ENCODE measurements at places on chromosomes 4 and X. TPM values are rescaled to one million over a fixed set of nuclear protein-coding genes. Genes with fewer than 3 reads are reported as not detected.

The GALNTL6 gene
- total RNA-seq = not detected

The OPN1MW2 gene
- total RNA-seq = not detected

The MAGEE2 gene
- total RNA-seq = not detected

The CT45A10 gene
- not detected for total RNA-seq

The FAM53A gene
- total RNA-seq = not detected

The CXCL1 gene
- 18.0 TPM for total RNA-seq

The PTCHD1 gene
- 2.8 TPM for total RNA-seq

The FAM236B gene
- not detected for total RNA-seq

- DNase-seq = no peak
- H3K4me1 ChIP-seq = peaks cover 3% of the 10 kb centered on the region
- no peaks in the 10 kb centered on the region for H3K36me3 ChIP-seq
- no peaks in the 10 kb centered on the region for H3K27me3 ChIP-seq
Measured at GRCh38 chr4:74619931-74620702, 174.2 kb downstream of the BTC start.

DNA sequence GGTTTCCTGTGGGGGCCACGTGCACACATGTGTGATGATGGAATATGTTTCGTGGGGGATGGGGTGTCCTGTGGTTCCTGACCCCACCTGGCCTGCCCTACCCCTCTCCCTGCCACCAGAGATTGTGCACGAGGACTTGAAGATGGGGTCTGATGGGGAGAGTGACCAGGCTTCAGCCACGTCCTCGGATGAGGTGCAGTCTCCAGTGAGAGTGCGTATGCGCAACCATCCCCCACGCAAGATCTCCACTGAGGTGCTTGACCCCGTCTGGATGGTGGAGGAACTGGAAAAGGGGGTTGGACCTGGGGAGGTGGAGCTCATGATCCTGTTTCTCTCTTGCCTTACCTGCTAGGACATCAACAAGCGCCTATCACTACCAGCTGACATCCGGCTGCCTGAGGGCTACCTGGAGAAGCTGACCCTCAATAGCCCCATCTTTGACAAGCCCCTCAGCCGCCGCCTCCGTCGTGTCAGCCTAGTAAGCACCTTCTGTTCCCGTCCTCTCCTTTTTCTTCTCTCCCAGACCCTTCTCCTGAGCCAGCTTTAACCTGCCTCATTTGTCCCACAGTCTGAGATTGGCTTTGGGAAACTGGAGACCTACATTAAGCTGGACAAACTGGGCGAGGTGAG lies 5.9 kb downstream of the CDK16 start:
- DNase-seq = no peak
- peaks cover 6% of the 10 kb centered on the region for H3K4me1 ChIP-seq
- H3K27ac ChIP-seq = no peak overlapping the region
- peaks cover 63% of the 10 kb centered on the region for H3K36me3 ChIP-seq
- no peaks in the 10 kb centered on the region for H3K27me3 ChIP-seq

- H3K27me3 ChIP-seq = no peaks in the 10 kb centered on the region
- H3K27ac ChIP-seq = no peak overlapping the region
- H3K4me3 ChIP-seq = no peak overlapping the region
- H3K4me1 ChIP-seq = no peaks in the 10 kb centered on the region
- DNase-seq = no peak
Measured at GRCh38 chr4:8495803-8496202, 55.2 kb downstream of the TRMT44 start.

DNA sequence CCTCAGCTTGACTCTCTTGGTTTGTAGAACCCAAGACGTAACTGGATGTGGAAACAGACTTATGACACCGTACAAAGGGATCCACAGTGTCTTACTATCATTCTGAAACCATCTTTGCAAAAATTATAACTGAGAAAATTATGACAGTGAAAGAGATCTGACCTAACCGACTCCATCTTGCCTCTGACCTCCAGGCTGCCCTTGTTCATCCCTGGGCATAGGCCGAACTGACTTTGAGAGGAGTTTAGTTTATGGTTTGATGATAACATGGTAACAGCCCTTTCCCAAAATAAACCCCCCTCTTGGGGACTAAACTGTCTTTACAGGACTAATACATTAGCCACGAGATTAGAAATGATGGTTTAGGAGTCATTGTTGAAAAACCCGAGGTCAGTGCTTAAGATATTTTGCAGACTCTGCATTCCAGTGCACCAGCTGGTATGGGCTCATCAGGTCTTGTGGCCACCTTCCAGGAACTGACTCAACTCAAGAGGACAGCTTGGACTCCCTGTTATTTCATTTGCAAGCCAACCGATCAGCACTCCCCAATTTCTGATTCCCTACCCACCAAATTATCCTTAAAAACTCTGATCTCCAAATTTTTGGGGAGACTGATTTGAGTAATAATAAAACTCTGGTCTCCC lies 49.6 kb downstream of the CASP3 start:
- no peaks in the 10 kb centered on the region for H3K27me3 ChIP-seq
- no peak for DNase-seq

GRCh38 chr4:148004228-148004857 lies 272.5 kb downstream of the ARHGAP10 start:
- DNase-seq = no peak
- H3K4me3 ChIP-seq = no peak overlapping the region
- H3K36me3 ChIP-seq = peaks cover 9% of the 10 kb centered on the region
- no peak overlapping the region for H3K27ac ChIP-seq
- H3K4me1 ChIP-seq = no peaks in the 10 kb centered on the region

GRCh38 chrX:143873343-143873742 lies 10.5 kb upstream of the UBE2NL start:
- no peak overlapping the region for H3K4me3 ChIP-seq
- H3K27me3 ChIP-seq = no peaks in the 10 kb centered on the region
- no peak overlapping the region for H3K27ac ChIP-seq
- H3K4me1 ChIP-seq = no peaks in the 10 kb centered on the region

DNA sequence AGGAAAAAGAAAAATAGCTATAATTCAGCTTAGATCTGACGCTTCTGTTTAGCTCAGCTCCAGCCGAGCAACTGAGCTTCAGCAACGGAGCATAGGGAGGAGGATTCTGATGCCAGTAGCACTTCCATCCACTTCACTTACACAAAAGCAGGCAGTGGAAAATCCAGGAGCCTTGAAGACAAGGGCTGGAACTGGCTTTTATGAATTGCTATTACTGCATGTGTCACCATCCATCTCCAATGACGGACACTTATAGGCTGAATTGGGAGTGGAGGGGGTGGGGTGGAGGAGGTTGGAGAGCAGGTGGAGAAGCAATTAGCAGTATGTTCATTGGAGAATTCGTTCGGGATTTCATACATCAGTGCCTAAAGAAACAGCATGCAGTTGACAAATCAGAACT lies 15.6 kb downstream of the ENOX2 start:
- no peak overlapping the region for H3K4me3 ChIP-seq
- no peaks in the 10 kb centered on the region for H3K27me3 ChIP-seq
- H3K4me1 ChIP-seq = no peaks in the 10 kb centered on the region
- H3K36me3 ChIP-seq = no peaks in the 10 kb centered on the region
- no peak for DNase-seq

DNA sequence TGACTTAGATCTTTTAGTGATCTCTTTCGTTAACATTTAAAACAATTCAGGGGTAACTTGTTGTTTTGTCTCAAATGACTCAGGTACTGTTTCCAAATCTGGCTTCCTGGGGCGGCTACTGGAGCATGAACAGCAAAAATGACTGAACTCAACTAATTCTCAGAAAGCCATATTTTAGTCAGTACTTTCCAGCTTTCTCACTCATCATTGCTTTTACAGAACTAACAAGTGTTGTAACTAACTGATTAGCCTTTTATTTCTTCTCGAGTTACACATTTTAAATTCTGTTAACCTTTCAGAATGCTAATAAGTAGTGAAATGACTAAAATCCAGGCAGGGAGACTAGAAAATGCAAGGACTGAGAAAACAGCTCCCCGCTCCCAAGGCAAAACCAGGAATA lies 55.3 kb downstream of the JADE3 start:
- no peaks in the 10 kb centered on the region for H3K4me1 ChIP-seq
- DNase-seq = no peak
- H3K36me3 ChIP-seq = no peaks in the 10 kb centered on the region
- no peaks in the 10 kb centered on the region for H3K27me3 ChIP-seq
- no peak overlapping the region for H3K27ac ChIP-seq

DNA sequence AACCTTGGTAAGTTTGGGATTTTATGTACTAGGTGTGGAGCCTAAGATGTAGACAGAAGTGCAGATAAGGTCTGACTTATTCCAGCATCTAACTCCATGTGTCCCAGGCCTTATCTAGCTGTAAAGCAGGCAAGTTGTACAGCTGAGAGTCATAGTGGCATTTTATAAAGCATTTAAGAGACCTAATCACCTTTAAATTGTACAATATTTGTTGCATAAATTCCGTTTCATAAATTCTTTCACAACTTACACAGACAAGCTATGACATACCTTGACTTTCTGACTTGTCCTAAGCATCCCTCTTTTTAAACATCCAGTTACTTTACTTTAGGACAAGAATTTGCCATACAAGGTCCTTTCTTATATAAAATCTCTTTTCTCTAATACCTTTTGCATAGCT lies 11.0 kb downstream of the SYAP1 start:
- H3K27me3 ChIP-seq = no peaks in the 10 kb centered on the region
- no peak overlapping the region for H3K4me3 ChIP-seq
- no peak overlapping the region for H3K27ac ChIP-seq
- H3K36me3 ChIP-seq = peaks cover 2% of the 10 kb centered on the region

- no peaks in the 10 kb centered on the region for H3K4me1 ChIP-seq
- H3K4me3 ChIP-seq = no peak overlapping the region
- H3K36me3 ChIP-seq = no peaks in the 10 kb centered on the region
- no peaks in the 10 kb centered on the region for H3K27me3 ChIP-seq
- no peak for DNase-seq
Measured at GRCh38 chr4:72935462-72935861, 134.1 kb downstream of the COX18 start.

DNA sequence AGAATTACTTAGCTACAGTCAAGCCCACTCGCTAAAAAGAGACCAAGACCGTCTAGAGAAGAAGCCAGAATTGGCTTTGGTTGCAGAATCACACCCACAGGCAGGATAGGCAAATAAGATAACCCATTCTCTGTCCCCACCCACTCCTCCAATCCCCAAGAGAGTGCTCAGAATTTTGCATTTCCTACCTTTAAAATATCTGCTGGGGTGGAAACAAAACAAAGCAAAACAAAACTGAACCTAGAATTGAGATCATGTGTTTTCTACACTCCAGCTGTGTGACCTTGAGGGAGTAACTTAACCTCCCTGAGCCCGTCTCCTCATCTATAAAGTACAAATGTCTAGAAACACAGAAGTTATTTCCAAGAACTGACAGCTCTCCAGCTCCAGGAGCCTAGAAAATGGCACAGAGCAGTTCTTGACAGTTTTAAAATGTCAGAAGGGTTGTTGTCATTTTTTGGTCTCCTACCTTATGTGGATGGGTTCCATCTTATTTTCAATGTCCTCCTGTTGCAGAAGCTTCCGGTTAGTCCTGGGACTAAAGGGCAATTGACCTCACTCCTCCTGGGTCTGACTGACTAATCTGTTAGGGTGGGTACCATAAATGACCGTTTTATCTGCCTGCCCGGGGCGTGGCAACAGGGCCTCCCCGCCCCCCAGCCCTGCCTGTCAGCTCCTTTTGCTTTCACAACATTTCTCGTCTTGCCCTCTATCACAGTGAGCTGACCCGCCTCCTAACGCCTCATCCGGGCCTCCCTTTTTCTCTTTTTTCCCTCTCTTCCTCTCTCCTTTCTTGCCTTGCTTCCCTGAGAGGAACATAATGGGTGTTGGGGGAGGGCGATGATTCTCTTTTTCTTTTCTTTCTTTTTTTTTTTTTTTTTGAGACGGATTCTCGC lies 114.0 kb downstream of the RBM47 start:
- H3K4me3 ChIP-seq = no peak overlapping the region
- DNase-seq = no peak
- no peak overlapping the region for H3K27ac ChIP-seq
- H3K27me3 ChIP-seq = no peaks in the 10 kb centered on the region
- no peaks in the 10 kb centered on the region for H3K36me3 ChIP-seq
- H3K4me1 ChIP-seq = no peaks in the 10 kb centered on the region

- H3K27me3 ChIP-seq = no peaks in the 10 kb centered on the region
- H3K4me1 ChIP-seq = no peaks in the 10 kb centered on the region
- peak; percentile 93 for DNase-seq
- peak overlapping the region; percentile 28 for H3K27ac ChIP-seq
- peaks cover 6% of the 10 kb centered on the region for H3K36me3 ChIP-seq
- H3K4me3 ChIP-seq = no peak overlapping the region
Measured at GRCh38 chr4:185183622-185184281, 20.0 kb downstream of the CFAP97 start.

DNA sequence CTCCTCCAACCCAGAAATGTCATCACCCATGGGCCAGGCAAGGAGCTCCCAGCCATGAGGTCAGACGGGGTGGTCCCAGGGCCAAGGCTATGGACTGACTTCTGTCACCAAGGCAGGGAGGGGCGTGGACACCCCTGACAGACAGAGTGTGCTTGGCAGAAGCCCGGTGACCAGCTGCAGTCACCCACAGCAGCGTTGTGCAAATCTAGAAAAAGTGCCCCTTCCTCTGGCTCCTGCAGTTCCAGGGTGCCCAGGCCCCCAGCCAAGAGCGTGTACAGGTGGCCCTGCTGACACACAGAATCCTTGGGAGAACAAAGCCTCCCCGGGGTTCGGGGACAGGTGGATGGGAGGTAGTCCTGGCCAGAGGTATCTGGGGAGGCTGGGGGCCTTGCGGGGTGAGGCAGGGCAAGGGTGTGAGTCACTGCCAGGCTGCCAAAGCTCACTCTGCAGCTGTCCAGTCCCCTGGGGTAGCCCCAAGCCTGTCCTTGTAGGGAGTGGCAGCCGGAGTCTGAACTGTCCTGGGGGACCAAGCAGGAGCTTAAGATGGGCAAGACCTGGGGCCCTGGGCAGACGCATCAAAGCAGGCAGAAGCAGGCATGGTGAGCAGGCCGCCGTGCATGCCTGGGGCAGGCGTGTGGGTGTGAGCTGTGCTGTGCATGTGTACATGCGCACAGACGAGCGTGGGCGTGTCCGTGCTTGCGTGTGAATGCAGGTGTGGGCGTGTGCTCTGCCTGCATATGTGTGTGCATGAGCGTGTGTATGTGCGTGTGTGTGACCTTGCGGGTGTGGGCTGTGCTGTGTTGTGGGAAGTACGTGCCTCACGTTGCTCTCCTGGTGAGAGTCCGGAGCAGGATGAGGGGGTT lies 3.3 kb downstream of the MYL5 start:
- H3K36me3 ChIP-seq = peaks cover 3% of the 10 kb centered on the region
- H3K27ac ChIP-seq = no peak overlapping the region
- H3K4me3 ChIP-seq = no peak overlapping the region
- H3K4me1 ChIP-seq = peaks cover 26% of the 10 kb centered on the region
- DNase-seq = no peak

GRCh38 chr4:86132468-86132867 lies 227.4 kb downstream of the MAPK10 start:
- H3K4me1 ChIP-seq = no peaks in the 10 kb centered on the region
- H3K4me3 ChIP-seq = no peak overlapping the region
- DNase-seq = no peak
- H3K27me3 ChIP-seq = no peaks in the 10 kb centered on the region
- no peaks in the 10 kb centered on the region for H3K36me3 ChIP-seq

- no peak for DNase-seq
- no peaks in the 10 kb centered on the region for H3K27me3 ChIP-seq
- H3K4me1 ChIP-seq = peaks cover 21% of the 10 kb centered on the region
- no peaks in the 10 kb centered on the region for H3K36me3 ChIP-seq
- no peak overlapping the region for H3K4me3 ChIP-seq
Measured at GRCh38 chr4:169272265-169272886, 1.6 kb upstream of the SH3RF1 start.

All from ascending aorta (tissue), 2 donors.